ENCODE measurements at places on chromosomes 12 and 14.

- no peak for DNase-seq
Observed at GRCh38 chr12:104510145-104510872, 53.6 kb downstream of the CHST11 start.

DNA sequence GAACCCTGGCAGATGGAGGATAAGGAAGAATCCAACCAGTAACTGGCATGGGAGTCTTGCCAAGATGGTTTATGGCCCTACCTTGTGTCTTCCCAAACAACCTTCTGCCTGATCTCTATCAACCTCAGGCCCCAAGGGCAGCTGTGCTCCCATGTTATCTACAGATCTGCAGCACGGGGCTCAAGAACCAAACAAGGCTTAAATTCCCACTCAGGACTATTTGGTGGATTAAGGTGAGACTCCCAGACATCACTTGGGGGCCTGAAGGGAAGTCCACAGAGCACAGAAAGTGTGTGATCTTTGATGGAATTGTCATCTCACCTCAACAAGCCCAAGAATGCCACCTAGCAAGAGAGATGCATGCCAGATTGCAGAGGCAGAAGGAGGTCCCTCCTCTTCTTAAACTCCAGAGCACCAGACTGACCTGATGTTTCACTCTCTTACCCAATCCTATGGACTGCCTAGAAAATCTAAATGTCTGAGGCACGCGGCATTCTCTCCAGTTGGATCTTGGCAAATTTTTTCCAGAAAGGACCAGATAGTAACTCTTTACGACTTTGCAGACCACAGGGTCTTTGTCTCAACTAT lies 759.5 kb upstream of the TBX3 start:
- peak; percentile 21 for DNase-seq

GRCh38 chr12:95848575-95849388 lies 10.0 kb upstream of the SNRPF start:
- peak; percentile 39 for DNase-seq

GRCh38 chr14:50345846-50346422 lies 33.8 kb downstream of the DMAC2L start:
- DNase-seq, result no peak

DNA sequence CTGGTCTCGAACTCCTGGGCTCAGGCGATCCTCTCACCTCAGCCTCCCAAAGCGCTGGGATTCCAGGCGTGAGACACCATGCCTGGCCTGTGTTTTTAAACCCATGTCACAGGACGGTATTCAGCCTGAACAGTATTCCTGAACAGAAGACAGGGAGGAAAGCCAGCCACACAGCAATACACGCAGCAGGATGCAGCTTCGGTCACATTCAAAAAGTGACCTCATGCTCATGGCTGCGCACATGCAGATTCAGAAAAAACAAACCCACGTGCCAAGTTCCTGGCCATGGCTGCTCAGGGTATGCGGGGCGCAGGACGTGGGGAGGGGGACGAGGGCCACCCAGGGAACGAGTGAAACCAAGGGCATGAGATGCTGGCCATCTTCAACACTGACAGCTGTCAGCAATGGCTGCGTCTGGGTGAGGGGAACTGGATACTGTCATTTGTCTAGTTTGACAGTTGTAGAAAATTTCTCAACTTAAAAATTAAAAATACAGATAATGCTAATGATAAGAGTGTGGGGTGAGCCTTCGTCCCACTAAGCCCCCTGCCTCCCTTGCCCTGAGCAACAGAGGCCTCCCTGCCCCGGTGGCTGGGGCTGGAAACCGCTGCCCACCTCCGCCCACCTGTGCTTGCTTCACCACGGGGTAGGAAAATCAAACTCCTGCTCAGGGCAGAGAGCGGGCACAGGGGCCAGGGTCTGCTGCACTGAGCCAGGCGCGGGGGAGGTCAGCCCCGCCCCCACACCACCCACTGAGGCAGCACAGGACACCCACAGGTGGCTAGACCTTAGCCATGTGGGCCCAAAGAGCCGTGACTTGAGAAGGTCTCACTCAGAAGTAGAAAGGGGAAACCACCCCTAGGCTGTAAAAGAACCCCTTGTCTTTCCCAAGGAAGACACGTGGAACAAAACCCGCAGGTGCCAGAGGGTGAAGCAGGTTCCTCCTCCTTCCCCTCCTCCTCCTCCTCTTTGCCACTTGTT lies 84.2 kb downstream of the SCARB1 start:
- DNase-seq, result no peak

DNA sequence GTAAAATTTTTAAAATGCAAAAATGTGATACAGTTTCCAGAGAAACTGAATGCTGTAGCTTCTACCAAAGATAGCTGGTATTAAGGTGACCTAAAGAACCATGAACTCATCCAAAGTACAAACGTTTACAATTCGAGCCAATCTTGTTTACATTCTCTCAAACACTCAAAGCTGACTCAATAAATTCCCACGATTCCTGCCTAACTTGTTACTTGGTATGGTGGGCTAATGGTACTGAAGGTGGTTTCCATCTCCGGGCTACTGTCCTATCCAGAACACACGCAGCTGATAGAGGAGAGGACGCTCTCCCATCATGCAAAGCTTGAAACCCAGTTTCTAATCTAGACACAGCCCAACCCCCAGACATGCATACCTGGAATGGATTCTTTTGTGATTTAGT lies 31.5 kb downstream of the RAD9B start:
- DNase-seq, result no peak

- no peak for DNase-seq
Observed at GRCh38 chr12:116420227-116420880, 138.8 kb upstream of the MAP1LC3B2 start.

DNA sequence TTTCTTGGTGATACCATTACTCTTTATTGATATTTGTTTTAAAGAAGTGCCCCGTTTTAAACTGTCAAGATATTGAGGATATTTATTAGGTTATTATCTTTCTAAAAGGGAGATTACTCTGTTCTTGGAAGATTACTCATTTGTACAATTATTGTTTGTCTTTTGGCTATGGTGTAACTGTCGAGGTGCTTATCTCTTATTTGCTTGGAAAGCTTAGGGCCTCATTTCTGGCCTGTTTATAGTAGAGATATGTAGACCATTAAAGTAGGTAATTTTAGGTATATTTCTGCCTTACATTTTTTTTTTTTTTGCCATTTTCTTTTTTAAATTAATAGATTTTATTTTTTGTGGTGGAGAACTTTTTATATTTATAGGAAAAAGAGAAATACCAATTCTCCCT lies 74.2 kb downstream of the KTN1 start:
- DNase-seq, result no peak

- DNase-seq, result peak; percentile 57
Observed at GRCh38 chr14:89767861-89768268, 186.7 kb downstream of the EFCAB11 start.

DNA sequence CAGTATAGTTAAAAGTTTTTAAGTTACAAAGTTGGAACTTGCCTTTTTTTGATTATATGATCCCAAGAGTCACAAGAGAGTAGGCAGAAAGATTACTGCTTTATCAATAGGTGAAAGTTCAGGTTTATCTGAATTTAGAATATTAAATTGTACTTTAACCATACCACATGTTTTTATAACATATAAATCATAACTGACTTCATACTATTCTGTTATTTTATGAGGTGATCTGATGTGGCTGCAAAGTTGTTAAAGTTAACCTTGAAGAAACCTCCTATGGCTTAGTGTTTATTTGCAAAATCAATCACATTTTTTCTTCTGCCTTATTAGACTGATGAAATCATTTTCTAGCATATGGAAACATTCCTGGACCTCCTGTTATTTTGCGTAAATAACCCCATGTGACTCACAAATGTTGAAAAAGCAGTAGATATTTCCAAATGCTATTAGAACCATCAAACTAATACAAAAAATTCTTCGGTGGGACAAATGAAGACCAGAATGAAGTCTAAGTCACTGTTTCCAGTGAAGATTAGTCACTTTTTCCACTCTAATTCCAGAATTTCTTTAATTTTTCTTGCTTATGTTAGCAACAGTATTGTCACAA lies 132.1 kb downstream of the RAD51B start:
- DNase-seq, result no peak

DNA sequence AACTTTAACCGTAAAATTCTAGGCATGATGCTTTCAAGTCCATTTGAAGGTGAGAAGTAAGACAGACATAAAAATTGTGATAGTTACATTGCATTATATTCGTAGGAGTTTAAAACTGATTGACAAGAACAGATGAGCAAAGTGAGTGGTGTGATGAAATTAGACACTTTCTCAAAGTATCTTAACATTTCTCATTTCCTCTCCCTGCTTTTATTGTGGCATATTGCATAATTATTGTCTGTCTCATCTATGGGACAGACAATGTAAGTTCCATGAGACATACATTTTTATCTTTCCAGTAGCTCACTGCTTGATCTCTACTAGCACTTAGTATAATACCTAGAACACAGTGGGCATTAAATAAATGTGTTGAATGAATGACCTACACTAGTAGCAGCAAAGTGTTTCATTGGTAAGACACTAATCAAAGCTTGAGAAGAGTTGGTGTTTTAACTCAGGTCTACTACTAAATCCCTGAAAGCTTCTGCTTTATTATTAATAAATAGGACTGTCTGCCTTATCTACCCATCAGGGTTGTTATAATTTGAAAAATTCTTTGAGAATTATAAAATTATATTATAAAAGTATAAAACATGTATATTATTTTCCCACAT lies 19.0 kb downstream of the A2M start:
- DNase-seq, result no peak

DNA sequence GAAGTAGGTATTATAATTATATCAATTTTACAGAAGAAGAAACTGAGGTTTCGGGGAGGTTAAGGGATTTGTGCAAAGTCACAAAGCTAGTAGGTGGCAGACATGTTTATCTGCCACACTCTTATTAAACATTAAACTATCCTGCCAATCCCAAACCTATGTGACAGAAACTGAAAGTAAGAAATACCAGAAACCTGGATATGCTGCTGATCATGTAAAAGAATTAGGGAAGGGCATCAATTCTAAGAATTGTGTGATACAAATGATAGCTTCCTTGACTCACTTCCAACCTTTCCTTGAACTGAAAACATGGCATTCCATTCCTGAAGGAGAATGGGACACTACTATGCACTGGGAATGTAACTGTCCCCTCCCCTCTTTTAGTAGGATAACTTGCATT lies 16.9 kb downstream of the TAOK3 start:
- no peak for DNase-seq

DNA sequence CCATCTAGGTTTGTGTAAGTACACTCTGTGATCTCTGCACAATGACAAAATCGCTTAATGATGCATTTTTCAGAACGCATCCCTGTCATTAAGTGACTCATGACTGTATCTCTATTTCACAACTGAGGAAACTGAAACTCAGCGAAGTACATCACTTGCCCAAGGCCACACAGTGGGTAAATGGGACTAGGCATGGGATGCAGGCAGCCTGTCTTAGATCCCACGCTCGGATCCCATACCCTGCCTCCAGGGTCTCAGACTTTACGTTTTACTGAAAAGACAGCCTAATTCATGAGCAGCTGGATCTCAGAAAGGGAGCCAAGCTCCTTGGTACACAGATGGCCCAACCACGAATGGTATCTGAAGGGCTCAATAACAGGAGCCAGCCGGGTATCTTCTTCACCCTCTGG lies 2.4 kb upstream of the MLEC start:
- DNase-seq, result no peak

DNA sequence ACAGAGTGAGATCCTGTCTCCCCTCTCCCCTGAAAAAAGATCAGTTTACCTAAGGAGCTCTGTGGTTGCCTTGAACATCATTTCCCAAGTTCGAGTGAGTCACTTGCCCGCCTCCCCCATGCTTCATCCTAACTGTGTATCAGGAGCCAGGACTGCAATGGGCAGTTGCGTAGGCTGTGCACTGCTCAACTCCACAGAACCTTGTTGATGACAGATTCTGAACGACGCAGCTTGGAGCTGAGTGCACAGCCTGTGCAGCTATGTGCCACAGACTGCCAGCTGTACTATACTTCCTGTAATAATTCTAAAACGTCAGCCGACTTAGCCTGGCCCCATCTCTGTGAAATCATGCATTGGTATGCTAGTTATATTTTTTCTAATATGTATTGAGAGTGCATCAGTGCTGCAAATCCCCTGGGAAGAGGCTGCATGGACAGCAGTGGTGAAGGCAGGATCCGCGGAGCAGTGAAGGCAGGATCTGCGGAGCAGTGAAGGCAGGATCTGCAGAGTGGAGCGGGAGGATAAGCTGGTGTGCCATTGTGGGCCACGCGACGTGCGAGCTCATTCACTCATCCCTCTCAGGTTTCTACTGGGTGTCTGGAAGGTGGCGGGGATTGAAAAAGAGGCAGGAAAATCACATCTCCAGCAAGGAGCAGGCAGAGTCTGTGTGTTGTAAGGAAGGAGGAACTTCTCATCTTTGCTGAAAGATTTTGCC lies 80.8 kb downstream of the GALNT9 start:
- DNase-seq, result no peak

GRCh38 chr12:60398547-60398946 lies 802.7 kb downstream of the SLC16A7 start:
- no peak for DNase-seq

- no peak for DNase-seq
Observed at GRCh38 chr12:48054955-48055821, 50.7 kb downstream of the SENP1 start.

DNA sequence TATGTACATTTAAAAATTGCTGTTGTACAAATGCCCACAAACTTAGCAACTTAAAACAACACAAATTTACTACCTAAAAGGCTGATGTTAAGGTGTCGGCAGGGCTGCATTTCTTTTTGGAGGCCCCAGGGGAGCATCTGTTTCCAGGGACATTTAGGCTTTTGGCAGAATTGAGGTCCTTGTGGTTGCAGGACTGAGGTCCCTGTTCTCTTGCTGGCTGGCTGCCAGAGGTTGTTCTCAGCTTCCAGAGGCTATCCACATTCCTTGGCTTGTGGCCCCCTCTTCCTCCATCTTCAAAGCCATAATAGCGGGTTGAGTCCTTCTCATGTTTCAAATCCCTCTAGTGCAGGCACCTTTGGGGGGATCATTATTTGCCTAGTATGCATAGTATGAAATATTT lies 22.4 kb upstream of the KRT83 start:
- DNase-seq, result no peak

DNA sequence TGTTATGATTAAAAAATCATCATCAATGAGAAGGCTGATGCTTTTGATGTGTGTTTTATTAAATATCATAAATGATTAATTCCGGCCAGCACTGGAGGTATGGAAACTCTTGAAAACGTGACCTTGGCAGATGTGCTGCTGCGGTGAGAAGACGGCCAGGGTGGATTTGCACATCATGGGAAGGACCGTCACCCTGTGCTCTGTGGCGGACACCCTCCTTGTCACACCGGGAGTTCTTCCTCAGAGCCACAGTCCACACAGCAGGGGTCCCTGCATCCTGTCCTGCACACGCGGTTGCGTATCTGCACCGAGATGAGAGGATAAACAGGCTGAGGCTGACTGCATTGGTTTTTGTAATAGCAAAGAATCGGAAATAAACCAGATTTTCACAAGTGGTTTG lies 33.5 kb downstream of the FZD10 start:
- no peak for DNase-seq

GRCh38 chr14:83294941-83295340 lies 1761.3 kb upstream of the SEL1L start:
- peak; percentile 39 for DNase-seq

DNA sequence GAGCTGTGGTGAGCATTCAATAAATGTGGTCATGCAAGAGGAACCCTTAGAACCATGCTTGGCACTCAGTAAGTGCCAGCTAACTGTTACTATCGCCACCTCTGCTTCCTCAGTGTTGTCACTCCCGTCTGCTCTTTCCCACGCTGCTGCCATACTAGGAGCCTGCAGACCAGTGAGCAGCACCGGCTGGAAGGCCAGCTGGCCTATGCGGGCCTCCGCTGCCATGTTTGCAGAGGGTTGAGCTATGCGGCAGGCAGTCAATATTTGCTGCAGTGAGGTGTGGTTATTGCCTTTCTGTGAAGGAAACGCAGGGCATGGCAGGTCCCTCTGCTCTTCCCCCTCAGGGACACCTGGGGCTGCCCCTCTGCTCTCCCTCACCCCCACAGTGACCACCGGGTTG lies 13.0 kb downstream of the KMT5A start:
- DNase-seq, result no peak
